ENCODE measurements at places on chromosomes 12 and 14.

GRCh38 chr14:105877645-105878044 lies 351.3 kb downstream of the TMEM121 start:
- DNase-seq = no peak

- DNase-seq = no peak
Measured at GRCh38 chr12:50185301-50185895, 18.2 kb upstream of the CERS5 start.

GRCh38 chr14:60102389-60102788 lies 10.7 kb downstream of the PCNX4 start:
- no peak for DNase-seq

GRCh38 chr12:132511516-132512196 lies 21.7 kb downstream of the FBRSL1 start:
- DNase-seq = no peak

DNA sequence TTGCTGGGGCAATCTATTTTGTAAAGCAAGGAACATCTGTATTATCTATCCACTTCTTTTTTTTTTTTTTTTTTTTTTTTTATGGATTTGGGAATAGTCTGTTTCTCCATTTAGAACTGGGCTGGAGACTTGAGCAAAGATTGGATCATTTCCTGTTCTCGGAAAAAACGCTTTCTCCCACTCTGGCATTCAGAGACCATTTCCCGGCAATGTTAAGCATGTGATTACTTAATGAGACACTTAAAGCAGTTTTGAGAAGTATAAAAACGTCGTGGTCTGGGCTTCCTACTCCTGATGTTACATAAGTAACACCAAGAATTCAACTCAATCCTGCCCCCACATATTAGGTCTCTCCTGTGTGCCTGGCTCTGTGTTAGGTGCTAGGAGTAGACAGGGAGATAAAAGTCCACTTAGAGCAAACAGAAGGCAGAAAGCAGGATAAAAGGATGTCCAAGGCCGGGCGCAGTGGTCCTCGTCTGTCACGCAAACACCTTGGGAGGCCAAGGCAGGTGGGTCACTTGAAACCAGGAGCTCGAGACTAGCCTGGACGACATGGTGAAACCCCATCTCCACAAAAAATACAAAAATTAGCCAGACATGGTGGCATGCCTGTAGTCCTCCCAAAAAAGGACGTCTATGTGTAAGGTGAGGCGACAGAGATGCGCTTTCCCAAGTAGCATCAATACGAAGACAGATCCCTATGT lies 152.1 kb upstream of the GSC start:
- no peak for DNase-seq

DNA sequence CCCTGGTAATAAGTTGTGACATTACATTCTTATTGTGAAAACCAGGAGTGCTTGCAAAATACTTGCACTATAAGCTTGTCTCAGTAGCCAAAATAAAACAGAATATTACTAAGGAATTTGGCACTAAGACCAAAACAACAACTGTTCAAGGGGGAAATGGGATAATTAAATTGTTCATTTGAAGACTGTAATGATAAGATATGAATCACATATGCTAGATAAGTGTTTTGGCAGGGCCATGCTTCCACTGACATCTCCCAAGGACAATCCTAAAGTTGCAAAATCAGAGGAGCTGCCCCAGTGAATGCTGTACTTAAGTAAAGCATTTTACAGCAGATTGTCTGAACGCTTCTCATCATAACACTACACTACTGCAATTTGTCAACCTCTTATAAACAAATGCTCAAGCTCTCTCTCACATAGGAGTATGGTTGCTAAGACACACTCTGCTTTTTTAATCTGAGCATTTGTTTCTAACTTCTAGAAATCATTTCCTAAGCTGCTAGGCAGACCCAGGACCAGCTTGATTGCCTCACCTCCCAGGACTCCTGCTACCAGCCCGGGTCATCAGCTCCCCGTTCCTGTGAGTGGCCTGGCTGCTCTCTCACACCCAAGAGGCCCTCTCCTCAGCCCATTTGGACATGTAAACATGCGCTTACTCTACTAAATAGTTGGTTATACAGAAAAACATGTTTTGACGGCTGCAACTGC lies 191.5 kb downstream of the PAX9 start:
- no peak for DNase-seq

- no peak for DNase-seq
Measured at GRCh38 chr12:53960187-53961024, 5.7 kb downstream of the HOXC12 start.

All from CD4-positive, alpha-beta T cell treated with Interleukin-6 at 100 ng/mL for 8 hours (primary cell).